Thoracic aorta (tissue), 2 donors: ENCODE measurements at places on chromosomes 7 and 10.

DNA sequence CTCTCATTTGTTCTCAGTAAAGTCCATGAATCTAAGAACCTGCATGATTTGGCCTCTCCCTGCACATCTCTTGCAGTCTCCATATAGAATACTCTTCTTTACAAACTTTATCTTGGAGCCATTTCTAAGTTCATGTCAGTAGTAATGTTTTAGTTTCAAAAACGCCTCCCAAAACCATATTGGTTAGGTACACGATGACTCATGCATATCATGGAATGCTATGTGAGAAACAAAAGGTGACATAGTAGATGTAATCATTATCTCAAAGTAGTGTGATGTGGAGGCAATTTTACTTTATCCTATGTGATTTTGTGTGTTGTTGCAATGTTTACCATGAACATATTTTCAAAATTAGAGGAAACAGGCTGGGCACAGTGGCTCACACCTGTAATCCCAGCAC is 520.7 kb downstream of the KCNMA1 start:
- H3K27ac ChIP-seq: no peak overlapping the region
- H3K27me3 ChIP-seq: no peaks in the 10 kb centered on the region
- no peak overlapping the region for H3K4me3 ChIP-seq
- no peaks in the 10 kb centered on the region for H3K36me3 ChIP-seq
- DNase-seq: no peak

DNA sequence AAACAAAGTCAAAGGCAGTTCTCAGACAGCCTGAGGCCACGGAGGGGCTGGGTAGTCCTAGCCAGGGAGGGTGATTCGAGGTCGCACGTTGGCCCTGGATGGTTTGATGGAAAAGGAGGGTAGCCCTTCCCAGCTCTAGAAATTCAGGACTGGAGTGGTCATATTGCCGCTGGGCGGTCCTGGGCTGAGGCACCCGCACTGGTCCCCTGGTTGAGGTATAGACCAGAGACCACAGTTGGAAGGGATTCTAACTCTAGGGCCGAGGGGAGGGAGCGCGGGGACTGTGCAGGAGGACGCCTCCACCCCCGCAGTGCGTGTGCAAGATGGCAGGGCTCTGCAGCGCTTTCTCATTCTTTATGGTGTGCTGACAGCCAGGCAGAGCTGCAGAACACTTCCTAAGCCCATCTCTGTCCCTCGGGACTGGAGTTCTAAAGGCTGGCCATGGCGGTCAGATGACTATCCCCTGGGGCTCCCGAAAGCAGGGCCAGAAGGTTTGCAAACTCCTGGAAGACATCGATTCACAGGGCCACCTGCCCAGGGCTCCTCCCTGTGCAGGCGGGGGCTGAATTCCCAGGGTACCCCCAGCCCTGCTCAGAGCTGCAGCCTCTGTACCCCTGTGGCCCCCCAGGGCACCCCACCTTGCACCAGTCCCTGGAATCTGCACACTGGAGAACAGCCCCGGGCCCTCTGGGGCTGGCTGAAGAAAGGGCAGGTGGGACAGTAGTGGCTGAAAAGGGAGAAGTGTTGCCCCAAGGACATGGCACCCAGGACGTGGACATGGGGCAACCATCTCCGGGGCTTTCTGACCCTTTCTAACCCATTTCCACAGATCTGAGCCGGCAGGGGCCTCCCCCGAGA is 51.0 kb upstream of the ELN start:
- peak overlapping the region; percentile 21 for H3K27ac ChIP-seq
- H3K27me3 ChIP-seq: no peaks in the 10 kb centered on the region
- no peak for DNase-seq
- H3K4me1 ChIP-seq: peaks cover 84% of the 10 kb centered on the region
- H3K4me3 ChIP-seq: no peak overlapping the region

DNA sequence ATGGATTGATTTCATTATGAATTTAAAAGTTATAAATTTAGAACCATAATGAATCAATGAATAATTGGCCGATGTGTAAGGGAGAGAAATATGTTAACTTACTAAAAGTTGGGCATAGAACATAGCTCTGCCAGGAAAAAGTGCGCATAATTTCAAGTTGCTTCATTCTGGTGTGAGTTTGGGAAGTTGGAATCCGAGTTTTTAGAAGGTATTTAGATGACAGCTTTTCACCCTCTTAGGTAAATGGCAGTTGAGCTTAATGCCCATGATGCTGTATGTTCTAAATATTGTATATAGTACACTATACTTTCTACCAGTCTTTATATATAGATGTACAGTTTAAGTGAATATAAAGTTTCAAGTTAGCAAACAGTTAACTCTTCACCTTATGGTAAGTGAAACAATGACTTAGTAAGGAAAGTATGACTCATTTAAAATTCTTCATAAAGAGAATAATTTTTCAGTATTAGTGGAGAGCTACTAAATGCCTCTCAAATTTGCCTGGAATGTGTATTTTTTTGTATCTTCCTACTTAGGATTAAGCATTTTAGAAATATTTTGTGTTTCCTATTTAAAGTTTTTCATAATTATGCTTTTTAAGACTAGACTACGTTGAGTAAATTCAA is 1.6 kb downstream of the C1GALT1 start:
- H3K27ac ChIP-seq: no peak overlapping the region
- peak overlapping the region; percentile 93 for H3K4me3 ChIP-seq
- H3K4me1 ChIP-seq: peaks cover 10% of the 10 kb centered on the region
- no peak for DNase-seq
- no peaks in the 10 kb centered on the region for H3K27me3 ChIP-seq

DNA sequence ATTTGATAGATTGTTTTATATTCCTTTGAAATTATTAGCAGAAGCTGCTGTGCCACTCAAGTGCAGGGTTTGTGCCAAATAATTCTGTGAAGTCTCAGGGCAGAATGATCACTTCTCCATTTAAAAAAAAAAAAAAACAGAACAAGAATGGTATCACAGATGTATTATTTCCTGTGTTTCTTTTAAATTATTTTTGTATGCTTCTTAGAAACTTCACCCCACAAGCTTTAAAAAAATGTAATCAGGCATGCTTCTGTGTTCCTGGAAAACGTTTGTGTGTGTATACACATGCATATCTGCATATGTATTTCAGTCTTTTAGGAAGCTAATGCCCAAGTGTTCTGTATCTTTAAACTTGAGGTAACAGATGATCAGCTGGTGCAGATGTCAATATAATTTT is 6.3 kb upstream of the CD36 start:
- H3K27ac ChIP-seq: no peak overlapping the region
- H3K4me3 ChIP-seq: no peak overlapping the region
- no peaks in the 10 kb centered on the region for H3K4me1 ChIP-seq

DNA sequence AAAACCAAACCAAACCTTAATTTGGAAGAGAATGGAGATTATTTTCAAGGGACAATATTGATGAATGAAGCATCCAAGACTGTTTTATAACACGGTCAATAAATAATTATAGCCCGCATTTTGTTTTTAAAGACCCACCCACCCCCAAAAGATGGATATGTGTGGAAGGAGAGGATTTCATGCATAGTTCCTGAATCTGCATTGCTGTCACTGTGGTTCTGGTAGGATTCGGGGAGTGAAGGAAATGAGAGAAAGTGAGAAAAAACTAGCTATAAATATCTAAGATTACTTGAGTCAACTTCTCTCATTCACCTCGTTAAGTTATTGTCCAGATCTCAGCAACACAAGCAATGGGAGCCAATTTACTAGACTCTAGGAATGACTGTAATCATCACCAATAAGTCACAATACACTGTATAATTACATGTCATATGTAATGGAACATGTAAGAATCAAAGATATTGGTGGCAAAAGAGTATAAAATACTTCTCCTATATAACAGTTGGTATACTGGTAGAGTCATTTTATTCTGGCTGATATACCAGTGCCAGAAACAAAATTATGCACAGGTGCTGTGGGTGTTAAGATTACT is 30.2 kb downstream of the NAMPT start:
- H3K27ac ChIP-seq: no peak overlapping the region
- H3K4me3 ChIP-seq: no peak overlapping the region
- peaks cover 34% of the 10 kb centered on the region for H3K36me3 ChIP-seq

DNA sequence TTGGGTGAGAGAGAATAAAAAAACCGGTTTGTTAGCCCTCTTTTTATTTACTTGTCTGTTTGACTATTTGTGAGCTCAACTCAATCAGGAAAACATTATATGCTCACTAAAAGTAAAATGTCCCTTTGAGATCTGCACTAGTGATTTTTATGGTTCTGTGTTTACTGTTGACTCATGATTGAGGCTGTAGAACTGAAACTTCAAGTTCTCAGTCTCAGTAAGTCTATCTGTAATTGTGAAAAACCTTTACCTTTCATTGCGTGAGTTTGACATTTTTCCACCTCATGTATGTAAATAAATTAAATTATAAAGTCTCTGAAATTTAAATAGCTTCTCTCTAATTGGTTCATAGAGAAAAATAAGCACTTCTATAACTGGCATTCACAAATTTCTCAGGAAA is 17.0 kb upstream of the CASD1 start:
- H3K36me3 ChIP-seq: no peaks in the 10 kb centered on the region
- no peaks in the 10 kb centered on the region for H3K27me3 ChIP-seq
- H3K4me1 ChIP-seq: no peaks in the 10 kb centered on the region
- H3K27ac ChIP-seq: no peak overlapping the region

DNA sequence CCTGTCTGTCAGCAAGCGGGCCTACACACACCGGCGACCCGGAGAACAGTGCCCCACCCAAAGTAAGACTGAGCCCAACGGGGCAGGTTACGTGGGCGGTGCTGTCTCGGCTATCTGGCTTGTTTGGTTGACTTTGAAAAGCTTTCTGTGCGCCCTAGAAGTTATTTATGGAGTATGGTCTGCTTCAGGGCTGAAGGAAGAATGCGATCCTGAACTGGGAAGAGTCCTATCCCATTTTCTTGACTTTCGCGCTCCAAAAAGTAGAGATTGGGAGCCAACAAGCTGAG is 1.5 kb downstream of the INA start:
- H3K36me3 ChIP-seq: no peaks in the 10 kb centered on the region
- H3K4me1 ChIP-seq: peaks cover 11% of the 10 kb centered on the region
- no peak overlapping the region for H3K27ac ChIP-seq
- H3K4me3 ChIP-seq: no peak overlapping the region
- no peak for DNase-seq

DNA sequence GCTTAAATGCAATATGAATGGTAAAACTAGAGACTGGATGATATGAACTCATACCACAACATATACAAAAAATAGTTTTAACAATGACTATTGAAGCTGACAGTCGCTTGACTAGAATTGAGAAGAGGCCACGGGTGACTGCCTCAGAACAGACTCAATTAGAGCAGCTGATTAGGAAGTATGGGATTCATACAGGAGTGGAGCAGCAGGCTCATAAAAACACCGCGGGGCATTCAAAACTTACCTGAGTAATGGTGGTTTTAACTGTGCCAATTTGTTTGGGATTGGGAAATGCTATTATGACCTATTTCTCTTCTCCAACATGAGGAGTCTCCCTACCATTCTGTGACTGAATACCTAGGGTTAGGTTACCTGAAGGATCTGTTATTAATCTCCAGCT is 2.1 kb downstream of the CADPS2 start:
- peak overlapping the region; percentile 8 for H3K4me3 ChIP-seq
- H3K36me3 ChIP-seq: no peaks in the 10 kb centered on the region
- DNase-seq: no peak
- H3K27me3 ChIP-seq: no peaks in the 10 kb centered on the region
- H3K27ac ChIP-seq: peak overlapping the region; percentile 91

- H3K36me3 ChIP-seq: no peaks in the 10 kb centered on the region
- H3K4me3 ChIP-seq: no peak overlapping the region
- no peak overlapping the region for H3K27ac ChIP-seq
- no peaks in the 10 kb centered on the region for H3K4me1 ChIP-seq
- DNase-seq: no peak
These were observed 386.5 kb upstream of the AUTS2 start for GRCh38 chr7:69211739-69212138.

DNA sequence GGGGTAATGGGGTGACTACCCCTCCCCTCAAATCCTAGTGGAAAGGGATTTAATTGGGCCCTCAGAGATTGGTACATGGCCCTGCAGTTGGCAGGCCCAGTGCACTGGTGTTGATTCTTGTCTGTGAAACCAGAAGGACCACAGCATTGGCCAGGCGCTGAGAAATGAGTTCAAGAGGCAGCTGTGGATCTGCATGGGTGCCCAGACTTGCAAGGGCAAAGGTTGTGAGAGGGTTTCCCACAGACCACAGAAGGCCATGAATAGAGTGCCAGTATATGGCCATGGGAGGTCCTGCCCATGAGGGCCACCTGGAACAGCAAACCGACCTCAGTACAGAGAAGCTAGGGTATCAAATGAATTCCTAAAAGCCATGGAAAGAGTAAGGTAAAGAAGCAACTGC is 32.9 kb downstream of the TMEM168 start:
- no peak overlapping the region for H3K4me3 ChIP-seq
- H3K36me3 ChIP-seq: no peaks in the 10 kb centered on the region
- DNase-seq: no peak
- no peaks in the 10 kb centered on the region for H3K4me1 ChIP-seq
- H3K27ac ChIP-seq: no peak overlapping the region
- H3K27me3 ChIP-seq: no peaks in the 10 kb centered on the region

- no peak for DNase-seq
- H3K27me3 ChIP-seq: no peaks in the 10 kb centered on the region
- H3K36me3 ChIP-seq: no peaks in the 10 kb centered on the region
- no peak overlapping the region for H3K4me3 ChIP-seq
- no peaks in the 10 kb centered on the region for H3K4me1 ChIP-seq
These were observed 343.7 kb downstream of the RPS24 start for GRCh38 chr10:78377356-78377755.

GRCh38 chr7:102983602-102984001 is 70.8 kb downstream of the LRRC17 start:
- H3K27me3 ChIP-seq: no peaks in the 10 kb centered on the region
- no peaks in the 10 kb centered on the region for H3K36me3 ChIP-seq
- no peak overlapping the region for H3K4me3 ChIP-seq

DNA sequence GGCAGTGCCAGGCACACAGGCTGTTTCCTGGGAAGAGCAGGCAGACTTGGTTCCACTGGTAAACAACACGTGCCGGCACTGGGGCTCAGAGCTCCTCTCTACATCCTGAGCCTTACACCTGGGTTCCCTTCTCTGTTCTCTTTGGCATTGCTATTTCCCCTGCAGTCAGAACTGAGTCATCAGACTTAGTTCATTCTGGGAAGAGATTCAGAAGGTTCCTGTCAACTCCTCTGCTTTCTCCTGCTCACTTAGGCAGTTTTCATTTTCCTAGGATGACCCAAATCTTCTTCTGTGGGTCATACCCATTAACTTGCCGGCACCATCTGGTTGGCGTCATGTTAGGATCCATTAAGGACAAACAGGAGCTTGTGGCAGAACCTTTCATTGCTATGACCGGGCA is 33.4 kb upstream of the LRRC18 start:
- no peak overlapping the region for H3K27ac ChIP-seq
- H3K4me3 ChIP-seq: no peak overlapping the region
- H3K4me1 ChIP-seq: no peaks in the 10 kb centered on the region
- no peaks in the 10 kb centered on the region for H3K27me3 ChIP-seq

GRCh38 chr7:30389791-30390190 is 88.8 kb downstream of the NOD1 start:
- H3K4me3 ChIP-seq: no peak overlapping the region
- H3K27me3 ChIP-seq: no peaks in the 10 kb centered on the region
- no peak overlapping the region for H3K27ac ChIP-seq
- DNase-seq: no peak
- no peaks in the 10 kb centered on the region for H3K4me1 ChIP-seq
- no peaks in the 10 kb centered on the region for H3K36me3 ChIP-seq
